ENCODE measurements at places on chromosomes 1 and 21.
A peak's percentile ranks its signal among the peaks of the same experiment; 100 is the strongest.

DNA sequence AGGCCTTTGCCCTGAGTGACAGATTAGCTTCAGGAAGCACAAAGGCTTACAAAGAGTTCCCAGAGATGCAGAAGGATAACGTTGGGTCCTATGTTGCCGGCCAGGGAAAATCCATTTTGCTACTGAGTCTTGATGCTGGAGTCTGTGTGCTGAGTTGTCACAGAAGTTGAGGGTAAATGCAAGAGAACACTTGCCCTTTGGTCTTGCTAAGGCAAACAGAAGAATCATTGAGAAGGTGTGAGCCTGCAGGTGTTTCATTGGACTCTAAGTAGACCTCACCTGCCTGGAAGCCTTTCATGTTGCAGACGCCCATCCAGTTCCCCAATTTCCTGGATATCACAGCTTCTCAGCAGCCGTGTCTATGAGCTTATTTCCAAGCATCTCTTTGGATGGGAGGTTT, 105.2 kb downstream of the PCP4 start:
- no peak for DNase-seq

DNA sequence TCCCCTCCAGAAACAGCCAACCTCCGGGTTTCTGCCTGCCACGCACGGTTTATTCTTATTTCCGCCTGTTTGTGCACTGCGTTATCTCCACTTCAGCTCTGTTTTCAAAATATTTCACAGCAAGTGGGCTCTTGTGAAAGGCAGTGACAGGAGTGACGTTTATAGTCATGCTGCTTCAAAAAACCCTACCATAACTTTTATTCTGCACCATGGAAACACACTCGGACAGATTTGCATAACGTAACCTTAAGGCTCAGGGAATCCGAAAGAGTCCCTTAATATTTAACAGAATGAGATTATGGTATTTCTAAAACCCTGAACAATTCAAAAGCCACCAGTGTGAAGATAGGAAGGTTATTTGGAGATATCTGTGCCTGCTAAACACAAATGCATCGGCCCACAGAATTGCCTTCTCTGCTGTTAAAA, 782 bp upstream of the SDE2 start:
- DNase-seq, result no peak

DNA sequence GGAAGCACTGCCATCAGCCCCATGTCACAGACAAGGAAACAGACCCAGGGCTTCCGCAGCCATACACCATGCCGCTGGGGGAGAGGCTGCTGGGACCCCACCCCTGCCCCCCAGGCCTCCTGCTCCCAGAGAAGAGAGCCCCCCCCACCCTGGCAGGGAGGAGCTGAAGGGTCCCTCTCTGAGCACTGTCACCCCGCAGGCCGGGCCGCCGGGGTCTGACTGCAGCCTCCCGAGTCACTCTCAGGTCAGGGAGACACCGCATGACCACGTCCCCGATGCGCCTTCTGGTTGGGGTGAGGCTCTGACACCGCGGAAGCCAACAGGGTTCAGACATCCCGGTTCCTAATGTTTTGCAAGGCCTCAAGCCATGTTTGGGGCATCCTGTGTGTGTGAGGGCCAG, 102.3 kb downstream of the SIK1 start:
- no peak for DNase-seq

DNA sequence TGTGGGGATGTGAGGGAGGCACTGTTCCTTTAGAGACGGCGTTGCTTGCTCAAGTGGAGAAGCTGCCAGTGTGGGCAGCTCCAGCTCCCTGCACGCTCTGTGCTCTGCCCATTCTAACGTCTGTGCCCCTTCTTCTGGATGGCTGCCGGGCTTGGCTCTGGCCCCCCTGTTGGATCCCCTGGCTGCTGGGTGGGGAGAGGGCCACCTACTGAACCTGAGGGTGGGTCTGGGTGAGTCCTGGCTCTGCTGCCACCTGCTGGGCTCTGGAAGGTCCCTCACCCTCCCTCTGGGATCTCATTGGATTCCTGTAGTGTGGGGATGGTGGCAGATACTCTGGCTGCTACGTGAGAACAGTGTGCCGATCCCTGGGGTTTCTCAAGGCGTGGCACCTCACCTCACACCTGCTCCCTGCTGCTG, 5.0 kb downstream of the PFKL start:
- peak; percentile 44 for DNase-seq

- no peak for DNase-seq
Observed at GRCh38 chr1:46549697-46550681, 1.5 kb downstream of the KNCN start.

GRCh38 chr1:183920651-183921050, 115.7 kb downstream of the RGL1 start:
- DNase-seq, result no peak

DNA sequence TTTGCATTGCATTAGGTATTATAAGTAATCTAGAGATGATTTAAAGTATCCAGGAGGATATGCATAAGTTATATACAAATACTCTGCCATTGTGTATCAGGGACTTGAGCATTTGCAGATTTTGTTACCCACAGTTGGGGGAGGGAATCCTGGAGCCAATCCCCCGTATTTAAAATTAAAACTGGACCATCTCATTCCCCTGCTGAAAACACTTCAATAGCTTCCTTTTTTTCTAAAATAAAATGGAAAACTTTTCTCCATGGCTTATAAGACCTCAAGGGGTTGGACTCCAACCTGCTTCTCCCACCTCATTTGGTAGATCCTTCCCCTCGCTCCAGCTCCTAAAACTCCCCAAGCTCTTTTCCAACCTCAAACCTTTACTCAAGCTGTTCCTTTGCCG, 10.4 kb upstream of the CD34 start:
- no peak for DNase-seq

DNA sequence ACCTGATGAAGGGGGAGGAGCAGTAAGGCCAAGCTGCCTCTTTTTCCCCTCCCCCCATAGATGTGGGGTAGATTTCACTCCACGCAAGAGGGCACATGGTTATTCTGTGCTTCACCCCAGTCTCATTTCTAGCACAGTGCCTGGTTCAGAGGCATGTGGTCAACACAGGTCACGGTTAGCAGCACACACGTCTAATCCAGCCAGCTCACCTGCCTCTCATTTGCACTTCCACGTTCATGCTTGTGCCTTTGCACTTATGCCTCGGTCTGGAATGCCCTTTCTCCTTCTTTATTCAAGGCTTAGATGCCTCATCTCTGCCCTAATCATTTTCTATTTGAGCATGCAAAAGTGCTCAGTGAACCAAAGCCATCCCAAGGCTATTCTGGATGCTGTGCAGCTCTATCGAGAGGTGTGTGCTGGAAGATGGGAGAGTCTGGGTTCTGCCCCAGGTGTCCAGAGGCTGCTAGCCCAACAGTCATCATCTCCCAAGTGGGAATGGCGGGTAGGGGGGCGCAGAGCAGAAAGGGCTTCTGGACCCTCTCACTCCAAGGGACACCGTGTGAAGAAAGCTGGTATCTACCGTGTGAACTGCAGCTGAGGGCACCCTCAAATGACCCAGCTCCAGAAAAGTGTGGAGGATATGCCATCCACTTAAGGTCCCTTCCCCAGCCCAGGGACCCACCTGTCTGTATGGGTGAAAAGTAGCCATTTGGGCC, 2.1 kb upstream of the A3GALT2 start:
- no peak for DNase-seq

- no peak for DNase-seq
Observed at GRCh38 chr1:54199151-54199764, 572 bp downstream of the CYB5RL start.

DNA sequence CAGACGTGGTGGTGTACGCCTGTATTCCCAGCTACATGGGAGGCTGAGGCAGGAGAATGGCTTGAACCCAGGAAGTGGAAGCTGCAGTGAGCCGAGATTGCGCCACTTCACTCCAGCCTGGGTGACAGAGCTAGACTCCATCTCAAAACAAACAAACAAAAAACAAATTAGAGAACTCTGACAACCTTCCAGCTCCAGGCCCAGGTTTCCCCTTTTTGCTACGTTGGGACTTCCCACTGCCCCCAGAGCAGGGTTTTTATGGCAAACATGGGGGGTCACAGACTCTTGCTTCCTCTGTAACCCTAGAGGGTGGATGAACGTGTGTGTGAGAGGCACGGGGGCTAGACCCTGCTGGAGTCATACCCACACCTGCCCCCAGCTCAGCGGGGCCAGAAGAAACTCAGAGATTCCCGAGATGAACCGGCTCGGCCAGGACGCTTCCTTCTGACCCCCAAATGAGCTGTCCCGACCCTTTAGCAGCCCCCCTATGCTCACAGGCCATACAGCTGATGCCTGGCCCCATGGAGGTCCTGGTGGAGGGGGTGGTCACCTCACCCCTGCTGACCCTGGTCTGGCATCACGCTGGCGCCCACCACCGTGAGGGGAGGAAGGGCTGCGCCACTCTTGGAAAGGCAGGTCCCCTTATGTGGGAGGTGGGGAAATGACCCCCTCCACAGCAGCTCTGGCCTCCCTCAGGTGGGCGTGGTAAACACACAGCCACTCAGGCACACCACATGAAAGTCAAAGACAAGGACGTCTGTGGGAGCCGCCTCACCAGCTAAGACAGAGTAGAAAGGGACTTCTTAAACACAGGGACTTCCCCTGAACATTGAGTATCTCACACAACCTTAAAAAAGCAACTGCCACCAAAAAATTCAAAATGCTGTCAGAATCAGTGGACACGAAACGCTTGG, 7.1 kb downstream of the GPR157 start:
- DNase-seq, result no peak

DNA sequence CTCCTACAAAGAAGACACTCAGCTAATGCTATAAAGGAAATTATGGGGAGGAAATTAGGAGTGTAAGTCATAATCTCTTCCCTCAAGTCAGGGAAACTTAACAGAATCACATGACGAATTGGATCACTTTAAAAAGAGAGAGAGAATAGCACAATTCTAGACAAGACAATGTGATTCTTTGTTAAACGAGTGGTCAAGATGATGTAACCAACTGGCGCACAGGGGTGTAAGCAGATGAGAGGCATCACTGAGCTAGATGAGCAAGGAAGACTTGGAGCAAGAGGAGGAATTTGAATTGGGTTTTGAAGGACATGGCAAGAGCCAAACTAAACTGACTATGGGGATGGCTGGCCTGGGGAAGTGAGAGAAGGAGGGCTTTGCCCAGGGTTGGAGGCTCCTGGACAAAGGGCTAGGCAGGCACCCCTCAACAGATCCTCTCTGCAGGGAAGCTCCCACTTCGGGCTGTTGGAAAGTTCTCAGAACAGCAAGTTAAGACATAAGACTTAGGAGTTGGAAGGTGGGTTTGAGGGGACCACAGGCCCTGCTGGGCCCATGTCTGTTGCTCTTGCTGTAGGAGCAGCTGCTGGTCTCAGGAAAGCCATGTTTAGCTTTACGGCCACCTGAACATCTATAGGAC, 123.9 kb upstream of the GRIK3 start:
- no peak for DNase-seq

GRCh38 chr1:193537266-193538002, 351.0 kb upstream of the B3GALT2 start:
- no peak for DNase-seq

DNA sequence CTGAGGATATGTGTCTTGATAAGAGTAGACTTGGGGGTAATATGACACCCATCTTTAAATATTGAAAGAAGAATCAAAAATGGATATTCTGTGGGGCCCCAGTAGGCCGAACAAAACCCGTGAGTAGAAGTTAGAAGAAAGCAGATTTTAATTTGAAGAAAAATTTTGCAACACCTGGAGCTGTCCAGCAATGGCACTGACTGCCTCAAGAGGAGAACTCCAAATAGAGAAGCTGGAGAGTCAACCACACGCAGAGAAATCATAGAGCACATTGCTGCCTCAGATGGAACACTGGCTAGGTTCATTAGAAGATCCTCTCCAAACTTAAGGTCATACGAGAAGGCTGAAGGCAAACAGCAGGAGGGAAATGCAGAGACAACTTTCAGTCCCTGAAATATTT, 6.8 kb downstream of the NHLH1 start:
- DNase-seq, result no peak

GRCh38 chr21:17829472-17829871, 10.3 kb upstream of the C21orf91 start:
- no peak for DNase-seq

DNA sequence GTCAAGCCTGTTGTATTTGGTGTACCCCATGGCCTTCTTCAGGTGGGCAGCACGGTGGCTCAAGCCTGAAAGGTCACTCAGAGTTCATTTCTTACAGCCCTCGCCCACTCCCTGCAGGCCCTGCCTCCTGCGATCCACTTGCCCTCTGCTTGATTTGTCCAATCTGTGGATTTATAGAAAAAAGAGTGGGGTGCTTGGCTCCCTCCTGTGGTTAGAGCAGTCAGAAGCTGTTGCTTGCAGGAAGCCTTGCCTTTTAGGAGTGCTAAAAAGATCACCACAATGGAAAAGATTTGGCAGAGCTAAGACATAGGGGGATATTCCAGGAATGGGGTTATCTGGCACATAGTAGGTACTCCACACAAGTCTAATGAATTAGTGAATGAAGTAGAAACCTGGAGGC, 108.0 kb upstream of the TRABD2B start:
- no peak for DNase-seq

DNA sequence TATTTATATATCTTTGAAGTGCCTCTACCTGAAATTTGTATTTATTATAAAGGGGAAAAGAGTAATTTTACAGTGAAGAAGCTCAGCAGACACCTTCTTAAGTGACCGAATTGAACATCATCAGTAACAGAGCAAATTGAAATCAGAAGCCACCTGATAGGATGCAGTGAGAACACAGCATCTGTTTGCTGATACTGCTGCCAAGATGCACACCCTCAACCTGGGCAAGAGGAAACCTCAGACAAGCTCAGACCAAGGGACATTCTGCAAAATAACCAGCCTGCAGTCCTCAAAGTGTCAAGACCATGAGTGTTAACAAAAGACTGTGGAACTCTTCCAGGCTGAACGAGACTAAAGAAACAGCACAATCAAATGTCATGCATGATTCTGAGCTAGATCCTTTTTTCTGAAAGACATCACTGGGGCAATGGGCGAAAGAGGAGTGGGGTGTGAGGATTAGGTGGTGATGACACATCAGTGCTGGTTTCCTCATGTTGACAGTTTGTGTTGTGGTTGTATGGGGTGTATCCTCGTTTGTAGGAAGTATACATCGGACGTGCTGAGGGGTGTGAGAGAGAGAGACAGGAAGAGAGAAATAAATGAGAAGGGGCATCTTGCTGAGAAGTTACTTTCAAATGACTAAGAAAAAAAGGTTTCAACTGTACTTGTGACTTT, 103.7 kb downstream of the ABCA4 start:
- no peak for DNase-seq

GRCh38 chr1:32062867-32063230, 9.9 kb upstream of the TMEM39B start:
- no peak for DNase-seq

DNA sequence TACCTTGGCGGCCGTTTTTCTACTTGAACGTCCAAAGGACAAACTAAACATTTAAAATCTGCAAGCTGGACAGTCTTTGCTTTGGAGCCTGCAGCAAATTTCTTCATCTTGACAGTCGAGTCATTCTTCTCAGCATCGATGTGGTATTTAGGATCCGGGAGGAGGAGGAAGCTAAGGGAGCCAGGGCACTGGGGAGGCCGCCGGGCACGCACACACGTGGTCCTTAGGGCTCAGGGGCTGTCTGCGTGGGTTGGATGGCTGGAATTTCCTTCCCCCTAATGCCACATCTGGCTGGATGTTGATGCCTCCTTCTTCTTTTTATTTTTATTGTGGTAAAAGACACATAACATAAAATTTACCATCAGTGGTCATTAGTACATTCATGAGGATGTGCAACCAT, 300.9 kb downstream of the CAMTA1 start:
- DNase-seq, result no peak

- DNase-seq, result no peak
Observed at GRCh38 chr21:44331650-44332307, 7.4 kb downstream of the CFAP410 start.

- no peak for DNase-seq
Observed at GRCh38 chr1:61993331-61993961, 201.2 kb upstream of the L1TD1 start.
